ENCODE measurements at places on chromosomes 1 and 21. TPM values are rescaled to one million over a fixed set of nuclear protein-coding genes. Genes with fewer than 3 reads are reported as not detected.

- no peak for DNase-seq
Observed at GRCh38 chr1:119324198-119324597, 44.4 kb upstream of the HAO2 start.

Gene CD101
- polyA plus RNA-seq = 0.30 TPM

DNA sequence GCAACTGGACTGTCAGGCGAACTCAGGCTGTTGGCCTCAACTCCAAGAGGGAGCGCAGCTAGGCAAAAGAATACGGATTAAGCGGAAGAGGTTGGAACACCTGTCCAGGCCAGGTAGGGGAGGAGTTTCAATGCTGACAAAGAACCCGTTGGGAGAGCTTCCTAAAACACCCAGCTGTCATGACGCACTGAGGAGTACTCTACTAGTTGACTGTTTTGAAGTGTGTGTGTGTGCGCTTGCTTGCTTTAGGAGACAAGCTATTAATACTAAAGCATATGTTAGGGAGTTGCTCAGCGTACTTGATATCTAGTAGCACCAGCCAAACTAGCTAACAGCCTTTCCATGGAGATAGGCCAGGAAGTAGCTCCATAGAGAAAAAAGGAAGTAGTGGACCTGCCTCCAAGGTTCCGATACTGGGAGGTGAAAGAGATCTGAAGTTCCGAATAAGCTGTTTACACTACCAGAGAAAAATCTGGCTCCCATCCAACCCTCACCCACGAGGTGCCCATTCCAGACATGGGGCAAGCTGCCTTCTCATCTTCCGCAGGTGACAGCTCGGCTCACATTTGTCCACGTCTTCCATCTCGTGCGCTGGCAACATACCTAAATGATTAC, 974 bp upstream of the FNBP1L start:
- DNase-seq = no peak

DNA sequence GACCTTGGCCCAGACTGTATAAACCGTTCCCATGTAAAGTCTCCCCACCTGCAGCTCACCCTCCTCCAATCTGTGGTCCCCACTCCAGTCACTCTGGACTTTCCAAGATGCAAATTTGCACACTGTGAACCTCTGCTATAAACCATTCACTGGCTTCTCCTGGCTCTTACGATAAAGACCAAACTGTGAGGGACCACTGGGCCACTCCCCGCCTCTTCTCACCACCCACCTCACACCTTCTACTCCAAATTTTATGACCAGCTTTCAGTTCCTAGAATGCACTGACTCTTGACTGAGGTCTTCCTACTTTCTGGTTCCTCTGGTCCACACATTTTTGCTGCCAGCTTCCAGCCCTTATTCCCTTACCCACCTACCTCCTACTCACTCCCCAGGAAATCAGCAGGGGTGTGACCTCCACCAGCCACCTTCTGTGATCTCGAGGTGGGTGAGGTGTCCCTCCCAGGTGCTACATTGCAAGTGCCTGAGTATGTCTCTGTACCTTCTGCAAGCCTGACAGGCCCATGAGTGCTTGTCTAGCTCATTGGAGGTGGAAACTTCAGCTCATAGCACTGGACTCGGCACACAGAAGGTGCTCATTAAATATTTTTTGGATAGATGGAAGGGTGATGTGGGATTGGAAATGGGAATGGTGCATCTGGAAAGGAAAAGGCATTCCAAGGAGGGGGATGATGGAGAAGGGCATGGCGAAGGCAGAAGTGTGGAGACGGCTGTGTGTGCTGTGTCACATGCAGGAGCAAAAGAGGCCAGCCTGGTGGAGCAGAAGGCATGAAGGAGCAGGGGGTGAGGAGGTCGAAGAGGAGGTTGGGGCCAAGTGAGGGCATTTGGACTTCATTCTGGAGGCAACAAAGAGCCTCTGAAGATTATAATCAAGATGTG, 15.6 kb upstream of the CSF1 start:
- no peak for DNase-seq

DNA sequence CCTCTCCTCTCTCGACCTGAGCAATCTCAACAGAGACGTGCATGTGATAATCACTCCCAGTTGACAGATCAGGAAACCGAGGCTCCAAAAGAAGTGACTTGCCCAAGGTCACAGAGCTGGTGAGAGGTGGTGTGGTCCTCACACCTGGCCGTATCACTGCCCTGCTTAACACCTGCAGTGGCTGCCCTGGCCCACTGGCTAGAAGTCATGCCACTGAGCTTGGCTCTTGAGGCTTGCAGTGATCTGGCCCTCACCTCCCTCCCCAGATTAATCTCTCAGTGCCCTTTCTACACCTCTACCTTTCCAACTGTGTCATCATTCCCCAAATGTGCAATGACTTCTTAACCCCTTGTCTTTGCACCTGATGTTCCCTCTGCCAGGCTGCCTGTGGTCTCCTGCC, 38.8 kb downstream of the CDCP2 start:
- DNase-seq = no peak

DNA sequence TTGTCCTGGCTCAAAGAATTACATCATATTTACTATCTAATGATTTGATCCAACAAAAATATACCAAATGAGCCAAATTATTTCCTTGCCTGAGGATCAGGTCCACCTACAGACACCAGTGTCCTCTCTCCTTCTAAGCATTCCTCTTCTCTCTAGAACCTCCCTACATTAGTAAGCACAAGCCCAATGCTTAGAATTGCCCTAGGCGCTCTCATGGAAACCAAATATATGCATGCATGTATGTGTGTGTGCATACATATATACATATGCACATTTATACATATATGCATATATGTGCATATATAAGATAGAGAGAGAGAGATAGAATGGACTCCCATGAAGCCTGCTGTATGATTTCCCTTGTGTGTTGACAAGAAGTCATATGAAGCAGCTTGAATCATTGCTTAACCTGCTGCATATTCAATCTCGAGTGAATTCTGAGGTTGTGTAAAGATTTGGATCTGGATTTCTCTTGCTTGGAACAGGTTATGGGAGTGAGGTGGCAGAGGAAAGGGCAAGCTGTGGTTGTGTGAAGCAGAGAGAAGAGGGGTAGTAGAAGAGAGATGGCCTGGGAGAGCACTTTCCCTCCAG, 66.1 kb downstream of the SPAG17 start:
- no peak for DNase-seq

Gene AGMAT
- polyA plus RNA-seq = 1.5 TPM

DNA sequence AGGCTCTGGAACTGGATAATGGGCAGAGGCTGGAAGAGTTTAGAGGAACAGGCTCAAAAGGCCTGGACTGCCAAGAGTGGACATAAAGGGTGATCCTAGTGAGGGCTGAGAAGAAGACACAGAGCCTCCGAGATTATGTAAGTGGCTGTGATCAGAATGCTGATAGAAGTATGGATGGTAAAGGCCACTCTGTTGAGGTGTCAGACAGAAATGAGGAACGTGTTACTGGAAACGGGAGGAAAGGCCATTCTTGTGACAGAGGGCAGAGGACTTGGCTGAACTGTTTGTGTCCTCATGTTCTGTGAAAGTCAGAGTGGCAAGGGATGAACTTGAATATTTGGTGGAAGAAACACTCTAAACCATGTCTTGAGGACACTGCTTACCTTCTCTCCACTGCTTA, 6.7 kb upstream of the ABCG1 start:
- DNase-seq = no peak

- DNase-seq = no peak
Observed at GRCh38 chr1:23448846-23449245, 24.3 kb upstream of the TCEA3 start.

Gene FCRL1
- polyA plus RNA-seq = not detected

Gene CRNN
- not detected for polyA plus RNA-seq

GRCh38 chr1:202671399-202671798, 38.9 kb downstream of the SYT2 start:
- DNase-seq = no peak

Gene AK2
- 150 TPM for polyA plus RNA-seq

Gene SNX7
- 10.4 TPM for polyA plus RNA-seq

Gene MROH9
- polyA plus RNA-seq = not detected

GRCh38 chr1:26020941-26021646, 481 bp upstream of the EXTL1 start:
- no peak for DNase-seq

GRCh38 chr1:1732381-1732780, 8.2 kb upstream of the CDK11A start:
- DNase-seq = peak; percentile 10
